ENCODE measurements at places on chromosomes 5 and 9. TPM values are rescaled to one million over a fixed set of nuclear protein-coding genes. Genes with fewer than 3 reads are reported as not detected.

Gene SDHA
- total RNA-seq = 162 TPM

Gene TMEM232
- 1.7 TPM for total RNA-seq

Gene GARIN3
- total RNA-seq = not detected

Gene CDH6
- total RNA-seq = not detected

Gene RNF183
- not detected for total RNA-seq

Gene SLC28A3
- total RNA-seq = not detected

Gene LRRTM2
- 5.4 TPM for total RNA-seq

Gene FBXO4
- 6.7 TPM for total RNA-seq

Gene SPINK5
- total RNA-seq = 0.15 TPM

Gene ZNF474
- not detected for total RNA-seq

Gene HMMR
- 46.3 TPM for total RNA-seq

Gene ISOC1
- 11.6 TPM for total RNA-seq

Gene APBA1
- under 0.01 TPM for total RNA-seq

Gene NOXA1
- 0.46 TPM for total RNA-seq

Gene C5orf58
- total RNA-seq = not detected
